Activated CD4-positive, alpha-beta T cell treated with anti-CD3 and anti-CD28 coated beads for 36 hours (primary cell): ENCODE measurements at places on chromosomes 2 and 18. TPM values are rescaled to one million over a fixed set of nuclear protein-coding genes. Genes with fewer than 3 reads are reported as not detected.
A peak's percentile ranks its signal among the peaks of the same experiment; 100 is the strongest.

The TMEM37 gene
- total RNA-seq: not detected

The NDUFS1 gene
- 70.6 TPM for total RNA-seq

The MARS2 gene
- 12.1 TPM for total RNA-seq

The ZNF396 gene
- 1.1 TPM for total RNA-seq

- no peak for DNase-seq
These were observed 30.1 kb downstream of the C1D start for GRCh38 chr2:68032702-68033101.

GRCh38 chr2:217121565-217121964 lies 261.7 kb upstream of the TNP1 start:
- no peak for DNase-seq

GRCh38 chr2:88874063-88874657 lies 182.7 kb downstream of the RPIA start:
- peak; percentile 63 for DNase-seq

GRCh38 chr2:131044757-131045150 lies 48.5 kb downstream of the FAM168B start:
- no peak for DNase-seq

GRCh38 chr2:143779021-143779420 lies 649.8 kb downstream of the ARHGAP15 start:
- DNase-seq: no peak

DNA sequence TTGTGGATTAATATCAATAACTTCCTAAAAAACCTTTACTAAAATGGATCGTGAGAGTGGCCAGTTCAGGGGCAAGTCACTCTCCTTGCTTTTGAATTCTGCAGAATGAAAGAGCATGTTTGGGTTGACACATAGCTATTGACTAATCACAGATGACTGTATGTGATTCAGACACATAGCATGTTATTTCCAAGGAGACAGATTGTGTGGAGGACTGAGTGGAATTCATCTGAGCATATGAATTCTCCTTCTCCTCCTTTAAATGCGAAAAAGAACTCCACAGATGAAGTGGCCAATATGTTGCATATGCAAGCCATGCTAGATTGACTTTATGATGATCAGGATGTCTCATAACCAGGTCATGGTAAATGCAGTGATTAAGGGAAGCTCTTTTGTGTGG lies 249.4 kb upstream of the FAM98A start:
- DNase-seq: no peak

GRCh38 chr2:151777487-151777886 lies 43.2 kb upstream of the NEB start:
- DNase-seq: no peak

GRCh38 chr2:39326644-39327043 lies 82.9 kb upstream of the CDKL4 start:
- no peak for DNase-seq
